ENCODE measurements at places on chromosomes 6 and 20.
A peak's percentile ranks its signal among the peaks of the same experiment; 100 is the strongest.

DNA sequence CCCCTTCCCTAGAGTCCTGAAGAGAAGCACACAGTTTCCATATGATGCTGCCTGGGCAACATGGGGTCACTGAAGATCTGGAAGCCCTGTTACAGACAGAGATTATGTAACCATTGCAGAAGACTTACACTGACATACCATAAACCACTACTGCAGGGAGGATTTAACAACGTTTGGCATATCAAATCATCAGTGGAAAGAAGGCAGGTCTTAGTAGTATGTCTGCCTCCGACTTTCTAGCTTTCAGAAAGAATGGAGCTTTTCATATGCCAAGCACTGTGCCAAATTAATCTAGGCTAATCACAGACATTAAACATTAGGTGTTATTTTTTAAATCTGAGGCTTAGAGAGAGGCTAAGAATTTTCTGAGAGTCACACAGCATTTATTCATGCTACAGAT lies 144.3 kb downstream of the ADGRB3 start:
- DNase-seq, result no peak

GRCh38 chr6:3151691-3152090 lies 5.7 kb downstream of the TUBB2A start:
- no peak for DNase-seq

DNA sequence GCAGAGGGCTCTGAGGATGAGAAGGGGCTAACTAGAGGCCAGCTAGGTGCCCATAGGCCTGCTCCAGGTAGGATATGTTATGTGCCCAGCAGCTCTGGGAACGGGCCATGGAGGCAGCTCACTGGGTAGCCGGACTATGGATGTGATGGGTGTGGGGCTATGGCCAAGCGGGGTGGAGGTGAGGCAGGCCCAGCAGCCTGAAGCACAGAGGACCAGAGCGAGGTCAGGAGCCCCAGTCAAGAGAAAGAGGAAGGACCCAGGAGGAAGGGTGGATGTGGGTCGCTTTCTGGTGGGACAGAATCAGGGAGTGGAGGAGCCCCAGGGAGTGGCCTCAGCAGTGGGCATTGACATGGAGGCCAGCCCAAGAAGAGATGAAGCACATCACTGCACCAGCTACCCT lies 117.9 kb upstream of the MLN start:
- no peak for DNase-seq

DNA sequence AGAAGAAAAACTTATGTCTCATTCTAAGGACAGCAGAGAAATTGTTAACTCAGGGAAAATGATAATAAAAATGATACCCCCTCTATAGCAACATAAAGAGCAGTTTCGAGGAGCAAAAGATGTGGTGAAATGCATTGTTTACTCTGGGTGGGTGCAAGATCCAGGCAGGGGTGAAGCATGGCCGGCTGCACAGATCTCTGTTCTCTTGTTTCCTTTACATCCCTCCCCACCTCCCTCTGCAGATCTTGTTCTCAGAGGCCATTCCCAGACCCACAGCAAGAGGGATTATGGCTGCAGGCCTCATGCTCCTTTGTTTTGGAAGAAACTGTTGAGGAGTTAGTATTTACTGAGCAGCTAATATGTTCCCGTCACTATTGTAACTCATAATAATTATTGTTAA lies 1.8 kb downstream of the BTN3A1 start:
- no peak for DNase-seq

GRCh38 chr20:2858591-2858990 lies 14.7 kb upstream of the PTPRA start:
- no peak for DNase-seq

DNA sequence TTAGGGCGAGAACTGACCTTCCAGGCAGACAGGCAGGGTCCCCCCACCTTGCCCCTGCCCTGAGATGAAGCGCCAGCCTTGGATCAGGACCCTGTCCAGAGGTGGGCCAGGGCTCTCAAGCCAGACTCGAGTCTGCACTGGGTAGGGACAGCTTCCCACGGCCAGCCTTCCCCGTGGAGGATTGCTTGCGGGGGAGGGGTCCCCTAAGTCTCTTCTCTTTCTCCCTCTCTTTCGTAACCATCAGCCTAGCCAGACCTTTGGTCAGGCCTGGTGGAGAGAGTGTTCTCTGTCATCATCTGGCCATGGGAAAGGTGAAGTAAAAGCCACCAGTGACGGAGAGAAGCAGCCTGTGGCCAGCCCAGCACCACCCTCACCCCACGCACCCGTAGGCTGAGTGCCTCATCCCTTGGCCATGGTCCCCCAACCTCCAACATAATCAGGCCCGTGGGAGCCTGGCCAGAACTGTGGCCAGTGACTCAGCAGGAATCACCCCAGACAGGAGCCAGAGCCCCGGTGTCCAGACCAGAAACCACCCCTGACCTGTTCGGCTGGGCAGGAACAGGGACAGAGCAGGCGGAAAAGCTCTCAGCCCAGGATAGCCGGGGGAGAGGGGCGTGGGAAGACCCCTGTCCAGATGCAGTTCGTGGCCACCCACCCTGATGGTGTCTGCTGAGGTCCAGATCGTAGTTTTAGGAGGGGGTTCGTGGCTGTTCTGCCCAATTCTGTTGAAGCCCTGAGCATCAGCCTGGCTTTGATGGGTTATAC lies 47.1 kb downstream of the SNAI1 start:
- peak; percentile 46 for DNase-seq

DNA sequence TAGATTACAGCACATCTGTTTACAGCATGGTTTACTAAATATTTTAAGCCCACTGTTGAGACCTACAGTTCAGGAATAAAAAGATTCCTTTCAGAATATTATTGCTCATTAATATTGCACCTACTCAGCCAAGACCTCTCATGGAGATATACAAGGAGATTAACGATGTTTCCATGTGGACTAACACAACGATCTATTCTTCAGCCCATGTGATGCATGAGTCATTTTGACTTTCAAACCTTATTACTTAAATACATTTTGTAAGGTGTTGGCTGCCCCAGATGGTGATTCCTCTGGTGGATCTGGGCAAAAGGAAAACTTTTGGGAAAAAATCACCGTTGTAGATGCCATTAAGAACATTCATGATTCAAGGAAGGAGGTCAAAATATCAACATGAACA lies 48.0 kb upstream of the SDHAF4 start:
- no peak for DNase-seq

DNA sequence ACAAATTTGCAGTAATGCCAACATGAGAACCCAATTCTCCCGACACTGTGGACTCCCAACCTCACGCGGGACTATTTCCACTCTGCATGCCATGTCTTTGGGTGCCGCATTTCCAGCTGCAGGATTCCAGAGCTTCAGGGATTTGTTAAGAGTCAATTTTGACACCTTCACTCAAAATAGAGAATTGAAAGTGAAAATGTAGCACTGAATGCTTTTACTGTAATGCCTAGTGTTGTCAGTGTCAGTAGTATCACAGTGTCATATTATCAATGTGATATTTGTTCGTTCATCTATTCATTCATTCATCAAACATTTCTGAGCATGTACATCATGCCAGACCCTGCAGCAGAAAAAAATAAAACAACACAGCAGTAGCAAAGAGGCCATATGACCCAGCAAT lies 13.4 kb upstream of the FAM50B start:
- DNase-seq, result peak; percentile 3

- no peak for DNase-seq
These were observed 747.2 kb downstream of the KHDRBS2 start for GRCh38 chr6:61538801-61539200.

GRCh38 chr6:160167604-160168399 lies 46.2 kb downstream of the SLC22A1 start:
- no peak for DNase-seq

DNA sequence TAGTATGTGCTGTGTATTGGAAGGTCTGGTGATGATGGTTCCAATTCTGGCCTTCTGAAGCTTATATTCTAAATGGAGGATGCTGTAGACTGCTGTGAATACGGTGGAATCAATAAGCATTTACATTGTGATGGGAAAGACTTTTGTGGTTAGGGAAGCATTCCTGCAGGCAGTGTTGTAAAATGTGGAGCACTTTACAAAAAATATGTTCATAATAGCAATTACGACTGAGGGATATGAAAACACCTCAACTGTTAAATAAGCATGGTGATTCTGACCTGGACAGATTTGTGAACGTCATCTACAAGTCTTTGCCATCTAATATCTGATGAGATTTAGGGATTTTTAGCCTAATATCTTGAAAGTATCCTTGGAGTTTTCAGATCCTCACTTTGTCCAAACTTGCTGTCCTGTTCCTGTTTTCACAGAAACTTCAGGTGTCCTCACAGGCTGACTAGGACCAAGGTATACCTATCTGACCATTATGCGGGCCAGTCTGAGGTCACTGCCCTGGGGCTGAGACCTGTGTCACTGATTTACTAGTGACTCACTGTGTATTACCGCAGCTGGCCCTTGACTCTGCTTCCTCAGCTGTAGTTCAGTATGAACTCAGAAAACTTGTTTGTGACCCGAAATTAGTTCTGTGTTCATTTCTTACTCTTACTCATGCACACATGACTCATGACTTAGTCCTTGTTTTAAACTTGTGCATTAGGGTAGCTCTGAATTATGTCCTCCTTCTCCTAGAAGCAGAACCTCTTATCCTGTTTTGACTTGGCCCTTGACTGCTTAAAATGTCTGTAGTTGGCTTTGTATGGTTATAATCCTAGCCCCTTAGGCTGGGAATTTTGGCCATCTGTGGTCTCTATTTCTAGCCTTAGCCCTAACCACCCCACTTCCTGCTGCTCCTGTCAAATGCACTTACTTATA lies 343.0 kb downstream of the CDKAL1 start:
- DNase-seq, result no peak

GRCh38 chr20:62617711-62618483 lies 24.4 kb upstream of the SLCO4A1 start:
- DNase-seq, result no peak

- DNase-seq, result peak; percentile 36
These were observed 202.3 kb downstream of the DLL1 start for GRCh38 chr6:170088582-170088955.

DNA sequence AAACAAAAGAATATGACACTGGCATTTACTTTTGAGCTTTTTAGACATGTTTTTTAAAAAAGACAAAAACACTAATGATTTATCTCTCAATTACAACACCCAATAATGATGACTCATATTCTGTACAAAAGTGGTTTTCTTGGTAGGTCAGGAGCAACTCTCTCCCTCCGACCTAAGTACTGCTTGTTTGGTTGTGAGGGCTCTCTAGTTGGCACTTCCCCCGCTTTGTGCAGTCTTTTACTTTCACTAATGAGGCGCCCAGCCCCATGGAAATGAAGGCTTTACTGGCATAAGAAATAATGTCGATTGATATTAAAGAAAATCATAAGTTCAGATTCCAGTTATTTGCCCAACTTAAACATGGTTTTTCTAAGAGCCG lies 1.3 kb downstream of the KPNA5 start:
- no peak for DNase-seq

GRCh38 chr20:50584687-50585086 lies 74.5 kb downstream of the PTPN1 start:
- no peak for DNase-seq

- no peak for DNase-seq
These were observed 202.0 kb downstream of the CENPW start for GRCh38 chr6:126541806-126542491.

DNA sequence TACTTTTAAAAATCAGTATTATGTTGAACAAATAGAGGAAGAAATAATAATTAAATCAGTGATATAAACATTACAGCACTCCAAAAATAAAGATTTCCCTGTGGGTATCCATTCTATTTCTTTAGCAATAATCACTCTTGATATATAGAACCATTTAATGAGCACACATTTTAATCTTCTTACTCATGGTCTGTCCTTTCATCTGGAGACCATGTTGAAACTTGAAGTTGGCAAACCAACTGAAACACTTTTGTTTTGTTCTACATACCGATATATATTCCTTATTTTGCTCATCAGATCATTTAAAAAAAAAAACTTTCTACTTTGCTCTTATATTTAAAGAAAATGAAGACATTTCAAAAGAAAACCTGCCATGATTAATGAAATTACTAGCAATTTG lies 13.4 kb downstream of the C6orf58 start:
- DNase-seq, result no peak

- no peak for DNase-seq
These were observed 509.3 kb upstream of the CITED2 start for GRCh38 chr6:139883776-139884175.

DNA sequence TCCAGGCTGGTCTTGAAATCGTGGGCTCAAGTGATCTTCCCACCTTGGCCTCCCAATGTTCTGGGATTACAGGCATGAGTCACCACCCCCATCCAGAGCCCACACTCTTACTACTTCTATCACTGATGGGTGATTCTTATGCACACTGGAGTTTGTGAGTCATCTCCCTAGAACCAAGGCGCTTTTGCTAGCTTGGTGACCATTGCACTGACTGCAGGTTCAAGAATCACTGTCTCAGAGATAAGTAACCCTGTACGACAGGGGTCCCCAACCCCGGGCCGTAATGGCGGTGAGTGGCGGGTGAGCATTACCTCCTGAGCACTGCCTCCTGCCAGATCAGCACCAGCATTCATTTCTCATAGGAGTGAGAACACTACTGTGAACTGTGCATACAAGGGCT lies 118.8 kb downstream of the MAP3K7 start:
- no peak for DNase-seq

GRCh38 chr20:2519115-2519809 lies 10.5 kb upstream of the ZNF343 start:
- DNase-seq, result no peak

DNA sequence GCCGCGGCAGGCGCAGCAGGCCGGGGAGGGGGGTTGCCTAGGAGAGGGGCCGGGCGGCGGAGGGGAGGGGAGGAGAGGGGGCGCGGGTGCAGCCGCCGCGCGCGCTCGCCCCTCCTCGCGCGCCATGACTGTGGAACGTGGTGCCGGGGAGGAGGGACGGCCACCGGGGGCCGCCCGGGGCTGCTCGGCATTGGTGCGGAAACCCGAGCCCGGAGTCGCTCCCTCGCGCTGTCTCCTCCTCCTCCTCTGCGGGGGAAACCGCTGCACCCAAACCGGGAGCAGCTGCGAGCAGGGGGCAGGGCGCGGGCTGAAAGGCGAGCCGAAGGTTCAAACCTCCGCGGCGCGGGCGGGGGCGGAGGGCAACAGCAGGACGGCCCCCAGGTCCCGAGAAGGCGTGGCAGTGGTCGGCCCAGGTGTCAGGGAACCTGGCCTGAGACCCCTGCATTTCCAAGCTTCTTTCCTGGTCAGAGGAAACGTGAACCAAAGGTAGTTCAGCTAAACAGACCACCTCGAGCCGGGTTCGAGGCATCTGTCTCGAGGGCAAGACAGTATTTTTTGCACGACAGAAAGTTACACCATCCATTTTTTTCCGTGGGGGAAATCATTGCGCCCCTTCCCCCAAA lies 1.4 kb upstream of the TRERF1 start:
- peak; percentile 96 for DNase-seq

DNA sequence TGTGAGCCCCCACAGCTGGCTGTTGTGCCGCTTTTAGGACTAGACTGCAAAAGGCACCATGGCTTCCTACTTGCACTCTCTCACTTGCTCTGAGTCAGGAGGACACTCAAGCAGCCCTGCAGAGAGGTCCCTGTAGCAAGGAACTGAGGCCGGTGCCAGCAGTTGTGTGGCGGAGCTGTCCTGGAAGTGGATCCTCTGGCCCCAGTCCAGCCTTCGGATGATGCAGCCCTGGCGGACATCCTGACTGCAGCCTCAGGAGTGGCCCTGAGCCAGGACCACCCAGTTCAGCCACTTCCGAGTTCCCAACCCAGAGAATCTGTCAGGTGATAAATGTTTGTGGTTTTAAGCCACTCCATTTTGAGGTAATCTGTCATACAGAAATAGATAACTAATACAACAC lies 17.5 kb downstream of the CTCFL start:
- DNase-seq, result no peak

- no peak for DNase-seq
These were observed 315.2 kb downstream of the TFAP2A start for GRCh38 chr6:10099529-10100140.

Measured in ecto neural progenitor cell (in vitro differentiated cells).